ENCODE measurements at places on chromosomes 16 and 17.

DNA sequence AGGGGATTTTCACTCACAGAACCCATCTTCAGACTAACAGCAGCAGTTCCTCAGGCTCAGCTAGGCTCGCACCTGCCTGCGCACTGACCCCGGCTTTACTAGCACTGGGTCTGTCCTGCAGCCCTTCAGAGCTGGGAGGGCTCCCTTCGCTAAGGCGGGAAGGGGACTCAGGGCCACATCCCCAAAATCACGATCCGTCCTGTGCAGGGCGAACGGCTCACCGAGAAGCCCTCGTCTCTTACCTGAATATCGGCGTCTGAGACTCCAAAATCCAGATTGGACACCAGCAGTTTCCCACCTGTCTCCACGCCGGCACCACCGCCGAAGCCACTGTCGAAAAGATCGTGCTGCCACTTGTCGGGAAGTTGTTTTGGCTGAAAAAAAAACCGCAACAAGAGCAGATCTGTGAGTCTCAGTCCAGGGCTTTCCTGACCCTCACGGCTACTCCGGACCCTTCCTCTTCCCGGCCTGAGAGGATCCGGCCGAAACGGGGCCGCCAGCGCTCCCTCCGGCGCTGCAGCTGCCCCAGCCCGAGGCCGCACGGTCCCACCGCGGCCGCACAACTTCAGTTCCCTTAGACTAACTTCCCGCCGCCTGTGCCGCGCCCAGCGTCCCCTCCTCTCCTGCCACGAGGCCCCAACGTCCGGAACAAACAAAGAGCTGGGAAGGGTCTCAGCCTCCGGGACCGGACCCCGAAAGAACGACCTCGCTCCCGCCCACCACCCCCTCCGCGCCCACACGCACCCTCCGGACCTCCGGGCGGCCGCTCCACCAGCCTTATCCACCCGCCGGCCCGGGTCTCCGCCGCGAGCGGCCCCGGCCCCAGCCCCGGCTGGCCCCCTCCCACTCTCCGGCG, 711 bp downstream of the ALYREF start:
- DNase-seq, result no peak

GRCh38 chr17:48600244-48601098, 4.3 kb downstream of the HOXB6 start:
- DNase-seq, result no peak

GRCh38 chr17:50337956-50338355, 8.0 kb upstream of the XYLT2 start:
- no peak for DNase-seq

GRCh38 chr17:9026741-9027140, 5.4 kb downstream of the NTN1 start:
- DNase-seq, result no peak

GRCh38 chr16:51960931-51961330, 586.0 kb downstream of the TOX3 start:
- DNase-seq, result no peak

DNA sequence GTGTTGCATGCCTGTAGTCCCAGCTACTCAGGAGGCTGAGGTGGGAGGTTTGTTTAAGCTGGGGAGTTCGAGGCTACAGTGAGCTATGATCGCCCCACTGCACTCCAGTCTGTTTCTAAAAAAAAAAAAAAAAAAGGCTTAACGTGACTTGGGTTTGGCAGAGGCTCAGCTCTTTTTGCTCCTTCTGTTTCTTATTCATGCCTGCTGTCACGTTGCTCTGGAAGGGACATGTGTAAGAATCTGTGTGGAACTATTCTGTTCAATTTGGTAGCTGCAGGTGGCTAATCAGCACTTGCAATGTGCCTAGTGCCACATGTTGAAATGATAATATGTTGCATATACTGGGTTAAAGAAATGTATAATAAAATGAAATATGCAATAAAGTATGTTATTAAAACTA, 20.9 kb upstream of the SYT17 start:
- no peak for DNase-seq

DNA sequence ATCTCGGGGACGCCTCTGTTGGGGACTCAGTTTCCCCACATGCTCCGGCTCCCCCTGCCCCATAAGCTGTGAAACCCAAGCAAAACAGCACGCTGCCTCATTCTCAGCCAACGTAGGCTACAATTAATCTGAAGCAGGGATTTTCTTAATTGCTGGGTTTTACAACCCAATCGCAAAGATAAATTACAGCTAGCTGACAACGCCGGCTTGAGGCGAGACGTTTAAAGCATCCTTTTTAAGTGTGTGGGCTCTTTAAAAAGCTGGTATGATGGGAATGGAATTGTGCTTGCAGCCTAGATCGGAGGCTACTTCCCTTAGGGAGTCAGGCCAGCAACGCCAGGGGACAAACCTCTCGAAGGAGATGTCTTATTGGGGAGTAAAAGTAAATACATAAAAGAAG, 185.3 kb downstream of the ZNF423 start:
- no peak for DNase-seq

GRCh38 chr16:77113835-77114234, 77.2 kb upstream of the MON1B start:
- DNase-seq, result no peak

GRCh38 chr17:51585514-51586104, 325.3 kb downstream of the UTP18 start:
- DNase-seq, result peak; percentile 59

- no peak for DNase-seq
Observed at GRCh38 chr17:80270104-80270503, 9.5 kb downstream of the RNF213 start.

DNA sequence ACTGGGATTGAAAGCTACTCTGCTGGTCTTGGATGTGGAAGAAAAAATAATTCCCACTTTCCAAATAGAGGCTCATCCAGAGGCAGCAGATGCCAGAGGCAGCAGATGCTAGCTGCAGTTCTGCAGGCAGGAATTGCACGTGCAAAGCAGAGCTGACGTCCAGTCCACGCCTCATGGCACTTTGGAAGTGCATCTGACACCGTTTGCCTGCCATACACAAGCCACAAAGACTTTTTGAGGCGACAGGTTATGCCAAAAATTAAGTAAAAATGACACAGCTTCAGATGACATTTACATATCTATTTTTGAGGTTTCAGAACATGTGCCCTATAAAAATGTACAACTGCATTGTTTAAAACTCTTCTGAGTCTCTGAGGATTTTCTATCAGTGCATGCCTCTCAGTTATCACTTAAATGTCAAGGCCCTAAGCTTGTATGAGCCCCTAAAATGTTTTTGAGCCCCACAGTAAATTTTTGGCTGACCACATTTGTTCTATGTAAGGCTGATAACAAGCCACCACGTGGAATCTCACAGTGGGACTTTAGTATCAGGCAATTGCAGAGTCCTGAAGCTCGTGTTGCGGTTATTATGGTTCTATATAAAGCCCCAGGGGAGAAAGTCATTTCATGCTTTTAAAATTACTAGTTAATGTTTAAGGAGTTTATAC, 239.2 kb downstream of the PRKCA start:
- DNase-seq, result peak; percentile 83

- no peak for DNase-seq
Observed at GRCh38 chr16:81148277-81148676, 52.1 kb upstream of the GCSH start.

DNA sequence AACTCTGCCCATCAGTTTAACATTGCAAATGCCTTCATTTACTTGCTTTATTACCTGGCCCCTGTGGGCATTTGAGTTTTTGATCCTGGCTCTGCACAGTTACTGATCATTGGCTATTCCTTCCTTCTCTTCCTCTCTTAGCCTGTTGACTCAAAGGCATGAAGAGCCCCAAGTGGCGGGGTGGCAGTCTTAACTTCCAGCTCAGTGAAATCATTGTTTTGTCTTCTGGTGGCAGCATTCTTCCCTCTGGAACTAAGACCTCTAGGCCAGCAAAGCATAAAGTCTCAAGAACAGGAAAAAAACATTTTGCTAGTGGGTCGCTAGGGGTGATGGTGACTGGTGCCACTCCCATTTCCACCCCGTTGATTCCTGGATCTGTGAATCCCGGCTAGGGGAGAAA, 52.3 kb upstream of the MRTFB start:
- no peak for DNase-seq

GRCh38 chr16:24511174-24511573, 28.2 kb upstream of the RBBP6 start:
- peak; percentile 17 for DNase-seq

DNA sequence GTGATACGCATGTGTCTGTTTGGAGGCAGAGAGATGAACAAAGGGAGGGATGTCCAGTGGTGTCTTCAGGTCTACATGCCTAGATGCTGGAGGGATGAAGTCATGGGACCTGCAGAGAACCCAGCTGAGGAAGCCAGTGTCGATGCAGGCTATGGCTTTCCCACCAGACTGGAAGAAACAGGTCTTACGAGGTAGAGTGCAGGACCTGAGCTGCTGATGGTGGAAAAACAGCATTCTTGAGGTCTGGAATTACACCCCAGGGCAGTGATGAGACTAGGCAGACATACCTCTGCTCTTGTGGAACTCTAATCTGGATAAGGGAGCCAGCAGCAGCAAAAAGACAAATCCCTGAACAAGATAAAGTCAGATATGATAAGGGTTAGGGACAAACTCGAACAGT, 37.4 kb downstream of the ARSG start:
- no peak for DNase-seq

DNA sequence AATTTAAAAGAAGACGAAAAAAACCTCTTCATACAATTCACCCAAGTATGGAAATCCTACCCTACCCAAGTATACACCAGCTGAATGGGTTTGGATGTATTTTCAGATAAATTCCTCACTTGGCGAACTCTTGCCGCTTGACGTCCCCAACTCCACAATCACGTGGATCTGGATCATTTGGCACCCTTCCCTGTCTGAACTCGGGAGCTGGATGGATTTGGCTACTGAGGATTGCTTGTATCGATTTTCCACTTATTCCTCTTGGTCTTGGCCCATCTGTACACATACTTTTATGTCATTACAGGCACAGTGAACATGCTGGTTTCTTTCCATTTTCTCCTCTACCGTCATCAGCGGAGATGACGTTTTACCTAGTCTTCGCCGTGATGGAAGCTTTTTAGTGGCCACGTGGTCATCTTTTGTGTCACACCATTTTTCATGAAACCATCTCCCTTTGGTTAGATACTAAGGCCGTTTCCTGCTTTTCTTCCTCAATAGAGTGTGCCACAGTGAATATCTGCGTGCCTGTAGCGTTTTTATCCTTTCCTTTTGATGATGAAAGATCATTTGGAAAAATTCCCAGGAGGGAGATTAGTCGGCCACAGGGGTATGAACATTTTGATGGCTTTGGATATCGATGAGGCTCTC, 47.1 kb downstream of the CMIP start:
- no peak for DNase-seq

DNA sequence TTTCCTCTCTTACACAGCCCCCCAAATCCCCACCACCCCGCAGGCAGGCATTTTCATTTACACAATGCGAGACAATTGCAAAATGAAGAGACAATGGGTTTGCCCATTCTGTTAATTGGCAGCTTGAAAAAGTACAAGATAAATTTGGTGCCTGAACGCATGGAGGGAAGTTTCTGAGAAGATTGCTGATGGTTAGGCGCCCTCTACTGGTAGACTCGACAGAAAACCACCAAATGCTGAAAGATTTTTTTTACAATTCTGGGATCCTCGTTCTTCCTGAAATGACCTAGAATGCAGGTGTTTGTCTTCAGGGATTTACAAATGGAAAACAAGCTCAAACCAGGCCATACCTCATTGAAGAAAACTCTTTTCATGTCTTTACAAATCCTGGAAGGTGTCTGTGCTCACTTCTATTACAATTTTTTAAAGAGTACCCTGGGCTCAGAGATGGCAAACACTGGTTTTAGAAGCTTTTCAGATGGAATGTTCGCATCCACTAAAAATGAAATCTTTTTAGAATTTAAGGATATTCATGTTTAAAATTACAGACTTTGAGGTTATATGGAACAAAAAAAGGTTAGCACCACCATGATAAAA, 338.5 kb downstream of the PMP22 start:
- peak; percentile 43 for DNase-seq

GRCh38 chr16:87848676-87849345, 20.5 kb downstream of the SLC7A5 start:
- no peak for DNase-seq

DNA sequence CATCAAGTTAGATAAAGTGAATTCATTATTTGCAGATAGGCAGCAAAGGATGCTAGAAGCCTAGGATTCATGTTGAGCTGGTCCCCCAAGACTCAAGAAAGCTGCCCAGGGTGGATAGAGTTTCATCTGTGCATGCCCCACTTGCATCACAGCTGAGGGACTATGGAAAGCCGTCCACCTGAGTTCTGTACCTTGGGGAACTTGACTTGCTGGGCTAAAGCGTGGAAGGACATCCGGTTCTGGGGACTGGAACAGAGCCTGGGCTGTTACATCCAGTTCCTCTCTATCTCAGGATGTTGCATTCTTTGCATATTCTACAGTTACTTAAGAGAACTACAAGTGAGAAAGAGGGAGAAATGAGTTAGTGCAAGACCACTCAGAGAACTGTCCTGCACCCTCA, 458.4 kb downstream of the SHISA9 start:
- DNase-seq, result no peak

DNA sequence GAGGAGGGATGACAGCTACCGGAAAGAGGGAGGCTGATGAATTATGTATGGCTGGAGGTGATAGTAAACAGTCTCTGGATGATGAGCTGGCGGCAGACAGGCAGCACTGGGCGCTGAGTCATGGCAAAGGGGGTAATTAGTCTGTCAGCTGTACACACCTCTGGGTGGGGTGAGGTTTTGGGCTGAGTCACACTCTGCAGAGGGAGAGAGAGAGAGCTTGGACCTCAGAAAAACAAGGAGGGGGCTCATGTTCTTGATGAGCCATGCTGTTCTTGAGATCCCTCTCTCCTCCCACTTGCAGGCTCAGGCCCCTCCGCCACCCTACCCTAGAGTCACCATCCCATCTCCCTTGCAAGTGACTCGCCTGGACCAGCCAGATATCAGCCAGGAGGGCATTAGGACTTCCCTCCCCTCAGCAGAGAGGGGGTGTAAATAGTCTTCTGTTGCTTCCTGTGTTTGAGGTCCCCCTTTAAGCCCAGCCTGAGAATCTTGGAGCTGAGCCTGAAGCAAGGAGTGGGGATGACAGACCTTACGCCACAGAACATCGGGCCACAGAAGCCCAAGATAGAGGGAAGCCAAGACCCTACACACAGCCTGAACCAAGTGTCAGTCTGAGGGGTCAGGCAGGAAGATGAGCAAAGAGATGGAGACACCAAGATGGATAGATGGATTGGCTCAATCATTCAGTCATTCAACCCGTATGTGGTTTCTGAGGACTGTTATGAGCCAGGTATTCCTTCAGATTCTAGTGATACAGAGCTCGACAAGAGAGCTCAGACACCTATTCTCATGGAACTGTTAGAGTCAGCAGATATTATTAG, 383.2 kb upstream of the CCL2 start:
- DNase-seq, result no peak

- DNase-seq, result no peak
Observed at GRCh38 chr16:87507351-87508069, 14.7 kb upstream of the ZCCHC14 start.

DNA sequence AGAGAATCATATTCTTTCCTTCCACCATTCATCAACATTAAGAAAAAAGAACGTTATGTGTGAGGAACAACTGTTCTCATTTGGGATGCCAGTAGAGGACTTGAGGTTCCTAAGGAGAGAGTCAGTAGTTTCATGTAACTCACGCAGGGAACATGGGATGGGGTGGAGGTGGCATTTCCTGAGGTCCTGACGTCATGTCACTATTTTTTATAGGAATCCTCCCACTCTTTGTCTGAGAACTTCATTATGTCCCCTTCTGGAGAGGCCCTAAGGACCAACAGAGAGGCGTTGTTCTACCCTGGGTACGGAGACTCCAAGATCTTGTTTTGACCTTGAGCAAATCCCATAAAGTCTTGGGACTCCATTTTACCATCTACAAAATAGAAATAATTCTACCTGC, 211.7 kb upstream of the SOX9 start:
- no peak for DNase-seq

GRCh38 chr16:14146445-14146844, 75.3 kb downstream of the MRTFB start:
- no peak for DNase-seq
